ENCODE measurements at places on chromosomes 1 and 21. TPM values are rescaled to one million over a fixed set of nuclear protein-coding genes. Genes with fewer than 3 reads are reported as not detected.

The FTCD gene
- total RNA-seq, result not detected

The CD5L gene
- not detected for total RNA-seq

The TFAP2E gene
- not detected for total RNA-seq

The LCK gene
- total RNA-seq, result not detected

The KRTAP19-3 gene
- not detected for total RNA-seq

The CELA2B gene
- total RNA-seq, result not detected

The CHRNB2 gene
- 0.35 TPM for total RNA-seq

The LIPI gene
- total RNA-seq, result not detected

The ST6GALNAC3 gene
- total RNA-seq, result 0.58 TPM

The IGSF9 gene
- total RNA-seq, result not detected

The LCE6A gene
- not detected for total RNA-seq

The ADCY10 gene
- not detected for total RNA-seq

The LRRC38 gene
- total RNA-seq, result not detected

The PTPRC gene
- 0.18 TPM for total RNA-seq

The TRPM2 gene
- total RNA-seq, result not detected

The FYB2 gene
- total RNA-seq, result not detected

The SYCP1 gene
- not detected for total RNA-seq

The TNN gene
- total RNA-seq, result not detected

The MYOM3 gene
- total RNA-seq, result not detected

The SPRR2A gene
- not detected for total RNA-seq

The HSD11B1 gene
- 155 TPM for total RNA-seq

The ATP6V1G3 gene
- not detected for total RNA-seq

The WDR26 gene
- 33.8 TPM for total RNA-seq

The FAM163A gene
- not detected for total RNA-seq

The DENND2D gene
- total RNA-seq, result 2.0 TPM

The CD53 gene
- total RNA-seq, result not detected

The AGMAT gene
- 4.3 TPM for total RNA-seq

The LYSMD1 gene
- 4.9 TPM for total RNA-seq

The RIIAD1 gene
- total RNA-seq, result not detected

The C2CD2 gene
- 16.7 TPM for total RNA-seq

The OR2G6 gene
- total RNA-seq, result not detected

The RCAN1 gene
- total RNA-seq, result 21.6 TPM

The FMN2 gene
- total RNA-seq, result 5.2 TPM

The GBP3 gene
- total RNA-seq, result 33.8 TPM

The TMEM52 gene
- total RNA-seq, result not detected

The SLC45A3 gene
- total RNA-seq, result 5.5 TPM

The ARV1 gene
- total RNA-seq, result 22.5 TPM

The HAO2 gene
- not detected for total RNA-seq

The THEM4 gene
- 5.2 TPM for total RNA-seq

The PTAFR gene
- total RNA-seq, result 1.2 TPM

The SPSB1 gene
- total RNA-seq, result 11.9 TPM

The SLAMF9 gene
- total RNA-seq, result not detected

The SWT1 gene
- total RNA-seq, result 2.3 TPM

The IL20 gene
- not detected for total RNA-seq

The LCA5L gene
- 2.3 TPM for total RNA-seq

The VANGL2 gene
- not detected for total RNA-seq

The TIPRL gene
- total RNA-seq, result 36.6 TPM

The UBXN11 gene
- 7.8 TPM for total RNA-seq

Data from myometrial cell (primary cell).